ENCODE measurements at places on chromosomes 3 and 15.

DNA sequence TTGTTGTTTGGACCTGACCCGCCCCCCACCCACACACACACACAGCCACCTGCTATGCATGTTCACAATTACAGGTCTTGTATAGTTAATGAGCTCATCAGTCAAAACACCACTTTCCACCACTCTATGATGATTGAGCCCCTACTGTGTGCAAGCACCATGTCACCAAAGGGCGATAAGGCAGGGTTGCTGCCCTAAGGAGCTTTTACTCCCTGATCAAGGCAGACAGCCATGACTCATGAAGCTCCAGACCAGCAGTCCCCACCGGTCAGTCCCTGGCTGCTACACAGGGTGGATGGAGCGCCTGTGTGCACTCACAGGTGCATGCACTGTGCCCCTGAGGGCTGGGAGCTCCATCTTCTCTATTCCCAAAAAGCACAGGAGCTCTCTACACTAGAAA, 270.6 kb downstream of the CLSTN2 start:
- no peak for DNase-seq

DNA sequence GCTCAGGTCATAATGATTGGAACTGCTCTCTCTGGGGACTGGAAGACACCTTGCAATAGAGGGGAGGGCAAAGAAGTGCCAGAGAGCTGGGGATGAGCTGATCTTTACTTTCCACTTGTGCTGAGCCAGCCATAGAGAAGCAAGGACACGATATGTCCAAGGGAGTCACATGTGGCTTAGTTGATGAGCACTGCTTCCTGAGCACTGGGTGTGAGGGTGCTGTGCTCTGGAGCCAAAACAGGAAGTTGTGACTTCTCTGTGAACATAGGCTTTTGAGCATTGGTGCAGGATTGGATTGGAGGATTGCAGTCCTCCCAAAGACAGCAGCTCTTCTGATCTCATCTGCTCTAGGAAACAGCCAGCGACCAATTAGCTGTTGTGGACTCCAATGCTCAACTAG, 6.7 kb downstream of the PARP14 start:
- DNase-seq, result no peak

GRCh38 chr15:85356276-85356675, 24.1 kb upstream of the AKAP13 start:
- no peak for DNase-seq

GRCh38 chr3:72337480-72337855, 510.8 kb downstream of the SHQ1 start:
- no peak for DNase-seq

All from SIG-M5 (cell line).